ENCODE measurements at places on chromosomes 2 and 18.

DNA sequence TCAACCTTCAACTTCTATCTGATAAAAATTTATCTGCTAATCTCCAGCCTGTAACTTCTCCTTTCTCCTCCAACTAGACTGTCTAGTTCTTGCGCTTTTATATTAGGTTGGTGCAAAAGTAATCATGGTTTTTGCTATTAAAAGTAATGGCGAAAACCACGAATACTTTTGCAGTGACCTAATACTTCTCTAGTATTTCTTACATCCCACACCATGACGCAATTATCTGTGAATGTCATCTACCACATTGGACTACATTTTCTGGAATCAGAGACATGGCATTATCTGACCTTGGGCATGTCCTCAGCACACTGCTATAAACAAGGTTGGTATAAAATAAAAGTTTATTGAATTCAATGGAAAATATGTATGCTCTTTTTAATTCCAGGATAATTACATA lies 370.2 kb upstream of the LYPD1 start:
- no peak for DNase-seq

GRCh38 chr2:137937246-137937645 lies 27.0 kb upstream of the HNMT start:
- DNase-seq: no peak

- DNase-seq: no peak
Measured at GRCh38 chr2:195659114-195659513, 2.1 kb downstream of the SLC39A10 start.

- no peak for DNase-seq
Measured at GRCh38 chr2:10035053-10035422, 8.3 kb upstream of the KLF11 start.

DNA sequence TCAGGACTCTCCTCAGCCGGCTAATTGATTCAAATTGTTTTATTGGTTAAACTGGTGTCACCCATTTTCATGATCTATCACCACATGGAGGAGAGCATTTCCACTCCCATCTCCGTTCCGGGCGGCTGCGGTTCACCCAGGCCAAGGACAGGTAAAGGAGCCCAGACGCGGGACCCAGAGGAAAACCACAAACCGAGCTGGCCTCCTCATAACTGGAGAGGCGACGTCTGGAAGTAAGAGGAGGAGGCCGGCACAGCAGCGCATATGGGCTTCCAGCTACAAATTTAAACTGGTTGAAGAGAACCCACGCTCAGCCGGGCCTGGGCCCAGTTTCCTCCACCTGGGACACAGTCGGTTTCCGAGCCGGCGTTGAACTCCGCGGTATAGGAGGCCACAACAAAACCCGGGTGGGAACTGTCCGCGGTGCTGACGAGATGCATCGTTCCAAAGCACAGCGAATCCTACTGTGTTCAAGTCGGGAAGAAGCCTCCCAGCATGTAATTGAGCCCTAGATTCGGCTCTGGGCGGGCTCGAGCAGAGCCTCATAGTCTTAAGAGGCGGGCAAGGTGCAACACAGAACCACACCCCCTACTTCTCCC lies 3.0 kb upstream of the SKOR2 start:
- DNase-seq: no peak

DNA sequence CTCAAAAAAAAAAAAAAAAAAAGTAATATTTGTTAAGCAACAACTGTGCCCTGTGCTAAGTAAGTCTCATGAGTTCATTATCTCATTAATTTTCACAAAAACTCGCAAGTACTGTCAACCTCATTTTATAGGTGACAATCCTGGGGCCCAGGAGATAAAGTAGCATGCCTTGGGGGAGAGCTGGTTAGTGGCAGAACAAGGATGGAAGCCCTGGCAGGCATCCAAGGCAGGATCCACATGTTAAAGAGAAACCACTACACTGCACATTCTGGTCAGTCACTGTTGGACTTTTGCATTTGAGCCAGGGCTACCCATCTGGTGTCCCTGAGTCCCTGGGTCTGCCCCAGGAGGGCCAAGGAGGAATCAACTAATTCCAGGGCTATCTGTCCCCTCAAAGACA lies 54.6 kb downstream of the ZFP36L2 start:
- DNase-seq: no peak
